WTC11 (cell line): ENCODE measurements at places on chromosomes 12 and 14.

GRCh38 chr12:57237932-57238853 lies 8.7 kb downstream of the SHMT2 start:
- peaks cover 86% of the 10 kb centered on the region for H3K27me3 ChIP-seq
- DNase-seq: peak; percentile 56
- peak overlapping the region; percentile 84 for H3K4me3 ChIP-seq
- peaks cover 16% of the 10 kb centered on the region for H3K36me3 ChIP-seq
- H3K27ac ChIP-seq: no peak overlapping the region; the same call in 1 of the 2 replicates

- no peaks in the 10 kb centered on the region; the same call in 1 of the 2 replicates for H3K27me3 ChIP-seq
- no peak for DNase-seq
- H3K27ac ChIP-seq: no peak overlapping the region
- no peaks in the 10 kb centered on the region for H3K36me3 ChIP-seq
Observed at GRCh38 chr14:24389226-24389848, 9.5 kb upstream of the NYNRIN start.

GRCh38 chr14:64292197-64292596 lies 2.0 kb downstream of the ESR2 start:
- DNase-seq: no peak
- no peaks in the 10 kb centered on the region for H3K36me3 ChIP-seq
- peaks cover 10% of the 10 kb centered on the region for H3K4me1 ChIP-seq
- no peak overlapping the region for H3K4me3 ChIP-seq
- H3K27ac ChIP-seq: no peak overlapping the region
- peaks cover 25% of the 10 kb centered on the region for H3K27me3 ChIP-seq

- no peaks in the 10 kb centered on the region for H3K36me3 ChIP-seq
- peak overlapping the region; percentile 66; the same call in 1 of the 2 replicates for H3K27ac ChIP-seq
- H3K4me1 ChIP-seq: peaks cover 52% of the 10 kb centered on the region
- peak overlapping the region; percentile 14; the same call in 1 of the 2 replicates for H3K4me3 ChIP-seq
- peak; percentile 33 for DNase-seq
Observed at GRCh38 chr12:107660861-107661415, 24.7 kb upstream of the PWP1 start.

DNA sequence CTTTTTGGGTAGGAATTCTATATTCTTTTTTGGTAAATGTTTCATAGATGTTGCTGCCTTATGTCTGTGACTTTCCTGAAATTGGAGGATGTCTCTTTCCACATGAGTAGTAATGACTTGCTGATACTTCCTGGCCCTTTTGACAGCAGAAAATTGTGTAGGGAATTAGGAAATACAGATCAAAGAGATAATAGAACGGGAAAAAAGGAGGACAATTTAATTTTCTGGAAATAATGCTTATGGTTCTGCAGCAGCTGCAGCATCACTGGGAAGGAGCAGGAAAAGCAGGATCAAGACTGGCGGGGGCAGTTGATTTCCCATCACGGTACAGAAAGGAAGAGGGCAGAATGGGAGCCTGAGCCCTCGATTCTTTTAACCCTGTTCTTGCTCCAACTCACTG lies 68.8 kb upstream of the PZP start:
- H3K4me3 ChIP-seq: no peak overlapping the region
- no peaks in the 10 kb centered on the region for H3K36me3 ChIP-seq
- H3K4me1 ChIP-seq: peaks cover 3% of the 10 kb centered on the region; the same call in 1 of the 2 replicates
- no peak for DNase-seq
- H3K27ac ChIP-seq: no peak overlapping the region
- no peaks in the 10 kb centered on the region; the same call in 1 of the 2 replicates for H3K27me3 ChIP-seq
